ENCODE measurements at places on chromosomes 5 and 9.

DNA sequence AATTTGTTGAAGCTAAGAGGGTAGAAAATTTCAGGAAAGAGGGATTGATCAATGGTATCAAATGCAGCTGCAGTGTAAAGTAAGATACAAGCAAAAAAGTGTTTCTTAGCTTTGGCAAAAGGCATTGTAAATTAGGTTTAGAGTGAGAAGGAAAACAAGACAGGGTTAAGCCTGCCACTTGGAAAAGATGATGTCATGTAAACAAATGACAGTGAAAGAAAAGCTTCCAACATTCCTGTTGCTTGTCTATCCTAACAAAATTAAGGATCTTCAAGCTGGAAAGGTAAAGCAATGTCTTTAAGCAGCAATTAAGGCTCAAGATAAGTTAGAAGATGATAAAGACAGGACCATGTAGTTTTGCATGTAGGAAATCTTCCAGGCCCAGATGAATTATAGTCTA lies 139.1 kb upstream of the PPP2R2B start:
- DNase-seq = no peak

DNA sequence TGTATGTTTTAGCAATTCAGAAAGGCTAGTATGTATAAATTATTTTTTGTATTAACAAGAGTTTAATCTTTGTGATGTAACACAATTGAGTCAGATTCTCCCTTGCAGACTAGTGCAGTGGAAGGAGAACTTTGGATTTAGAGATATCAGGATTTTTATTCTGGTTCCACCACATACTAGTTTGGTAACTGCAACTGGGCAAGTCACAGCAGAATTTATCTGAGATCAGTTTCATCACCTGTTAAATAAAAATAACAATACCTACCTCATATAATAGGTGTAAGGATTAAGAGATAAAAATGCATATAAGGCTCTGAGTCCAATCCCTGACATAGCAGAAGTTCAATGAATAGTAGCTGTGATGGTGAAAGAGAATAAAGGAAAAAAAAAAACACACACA lies 34.0 kb upstream of the ZNF462 start:
- DNase-seq = no peak

DNA sequence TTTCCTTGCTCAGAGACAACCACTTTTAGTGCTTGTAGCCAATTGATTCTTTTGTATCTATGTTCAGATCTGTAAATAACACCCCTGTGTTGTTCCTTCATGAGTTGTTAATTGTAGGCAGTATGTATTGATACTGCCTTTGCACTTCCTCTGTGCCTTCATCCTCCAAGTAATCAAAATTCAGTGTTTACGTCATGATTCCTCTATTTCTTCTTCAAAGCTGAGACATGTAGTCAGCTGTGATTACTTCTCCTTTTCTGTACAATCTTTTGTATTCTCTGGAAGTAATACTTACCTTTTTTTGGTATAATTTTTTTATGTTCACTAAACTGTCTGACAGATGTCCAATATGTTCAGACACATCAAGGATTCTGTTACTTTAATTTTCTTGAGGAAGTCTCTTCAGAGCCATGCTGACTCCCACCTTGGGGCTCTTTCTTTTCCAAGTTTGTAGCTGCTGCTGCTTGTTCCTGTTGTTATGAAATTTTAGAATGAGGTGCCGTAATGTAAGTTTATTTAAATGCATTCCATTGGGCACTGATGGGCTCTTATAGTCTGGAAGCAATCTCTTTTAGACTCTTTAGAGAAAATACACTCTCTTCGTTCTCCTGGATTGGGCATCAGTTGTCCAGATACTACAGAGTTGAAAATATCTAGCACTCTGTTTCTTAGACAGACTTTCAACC lies 30.5 kb upstream of the LRRC70 start:
- DNase-seq = no peak

GRCh38 chr5:16602182-16602581 lies 14.6 kb downstream of the RETREG1 start:
- DNase-seq = no peak

DNA sequence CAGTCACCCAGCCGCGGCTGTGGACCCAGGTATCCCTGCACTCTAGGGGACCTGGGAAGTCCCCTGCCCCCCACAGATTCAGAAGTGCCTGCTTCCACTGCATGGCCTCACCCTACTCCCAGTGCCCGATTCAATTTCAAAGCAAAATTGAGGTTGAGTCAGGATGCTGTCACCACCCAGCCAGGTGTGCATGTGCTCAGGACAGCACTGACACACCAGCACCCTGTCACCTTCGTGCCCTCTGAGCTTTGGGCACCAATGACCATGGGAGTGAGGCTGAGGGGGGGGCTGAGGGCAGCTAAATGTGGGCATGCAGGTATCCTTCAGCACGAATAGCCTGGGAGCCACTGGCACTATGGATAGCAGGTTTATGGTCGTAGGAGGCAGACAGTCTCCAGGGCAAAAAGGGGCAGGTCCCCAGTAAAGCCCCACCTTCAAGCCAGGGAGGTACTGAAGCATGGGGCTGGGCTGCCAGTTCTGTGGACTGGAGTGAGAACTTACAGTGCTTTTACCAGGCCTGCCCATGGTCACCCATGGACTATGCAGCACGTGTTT lies 1151.6 kb upstream of the CDH6 start:
- no peak for DNase-seq

- DNase-seq = no peak
Measured at GRCh38 chr5:81128416-81128815, 104.7 kb upstream of the CKMT2 start.

DNA sequence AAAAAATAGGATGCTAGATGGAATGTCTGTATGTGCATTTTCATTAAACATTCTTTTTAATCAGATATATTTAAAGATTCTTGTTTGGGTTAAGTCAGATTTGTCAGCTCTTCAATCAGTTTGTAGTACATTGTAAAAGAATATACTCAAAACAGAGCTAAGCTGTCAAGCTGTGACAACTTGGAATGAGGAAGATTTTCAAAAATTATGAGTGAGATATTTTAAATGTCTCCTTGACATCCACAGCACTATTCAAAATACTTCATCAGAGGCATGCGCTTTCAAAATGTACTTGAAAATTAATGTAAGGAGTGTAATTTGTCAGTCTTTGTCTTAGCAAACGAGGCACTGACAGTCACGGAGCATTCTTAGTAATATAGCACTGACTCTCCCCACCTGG lies 182.0 kb downstream of the MAT2B start:
- no peak for DNase-seq

DNA sequence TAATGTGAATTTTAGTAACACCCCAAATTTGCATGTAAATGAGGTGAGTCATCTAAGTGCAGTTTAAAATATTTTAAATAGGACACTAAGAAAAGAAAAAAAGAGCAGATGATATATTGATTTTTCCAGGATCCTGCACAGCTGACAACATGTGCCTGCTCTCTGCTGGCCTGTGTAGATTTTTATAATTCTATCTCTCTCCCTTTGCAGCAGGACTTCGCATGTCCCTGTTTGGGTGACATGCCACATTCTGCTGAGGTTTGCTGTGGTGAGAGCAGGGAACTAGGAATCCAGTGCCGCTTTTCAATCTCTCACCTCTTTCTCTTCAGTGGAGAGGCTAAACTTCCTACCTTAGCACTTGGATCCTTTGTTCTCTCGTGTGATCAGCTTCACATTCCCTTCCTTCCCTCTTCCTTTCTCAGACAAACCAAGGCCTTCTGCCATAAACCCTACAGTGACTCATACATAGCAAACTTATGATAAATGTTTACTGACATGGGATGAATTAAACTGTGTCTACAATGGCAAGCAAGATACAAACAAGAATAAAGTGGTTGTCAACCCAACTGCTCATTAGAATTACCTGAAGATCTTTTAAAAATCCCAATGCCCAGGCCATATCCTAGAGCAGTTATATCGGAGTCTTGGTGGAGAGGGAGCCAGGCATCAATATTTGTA lies 198.8 kb upstream of the EFNA5 start:
- DNase-seq = no peak

DNA sequence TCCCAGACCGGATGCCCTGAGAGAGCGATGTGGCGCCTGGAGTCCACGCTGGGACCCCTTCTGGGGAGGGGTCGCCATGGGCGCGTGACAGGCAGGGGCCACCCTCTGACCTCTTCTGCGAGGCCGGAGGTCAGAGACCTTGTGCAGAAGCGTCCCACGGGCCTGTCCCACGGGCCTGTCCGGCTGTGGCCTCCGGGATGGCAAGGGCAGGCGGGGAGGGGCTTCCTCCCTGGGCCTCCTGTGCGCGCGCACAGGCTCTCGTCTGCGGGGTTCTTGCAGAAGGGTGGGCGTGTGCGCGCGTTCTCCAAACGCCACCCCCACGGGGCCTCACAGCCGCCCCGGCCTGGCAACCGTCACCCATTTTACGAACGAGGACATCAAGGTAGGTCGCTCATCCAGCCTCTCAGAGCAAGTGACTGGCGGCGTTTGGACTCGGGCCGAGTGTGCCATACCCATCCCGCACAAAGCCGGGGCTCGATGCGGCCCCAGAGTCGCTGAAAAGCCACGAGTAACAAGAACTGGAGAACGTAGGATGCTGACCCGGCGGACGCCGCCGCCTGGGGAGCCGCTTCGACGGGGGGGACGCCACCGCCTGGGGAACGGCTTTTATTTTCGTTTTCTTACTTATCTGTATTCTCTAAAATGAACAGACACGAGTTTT lies 897 bp downstream of the AHRR start:
- peak; percentile 56 for DNase-seq

- no peak for DNase-seq
Measured at GRCh38 chr5:58544195-58544594, 38.7 kb upstream of the RAB3C start.

- no peak for DNase-seq
Measured at GRCh38 chr9:84778570-84778969, 109.0 kb downstream of the NTRK2 start.

DNA sequence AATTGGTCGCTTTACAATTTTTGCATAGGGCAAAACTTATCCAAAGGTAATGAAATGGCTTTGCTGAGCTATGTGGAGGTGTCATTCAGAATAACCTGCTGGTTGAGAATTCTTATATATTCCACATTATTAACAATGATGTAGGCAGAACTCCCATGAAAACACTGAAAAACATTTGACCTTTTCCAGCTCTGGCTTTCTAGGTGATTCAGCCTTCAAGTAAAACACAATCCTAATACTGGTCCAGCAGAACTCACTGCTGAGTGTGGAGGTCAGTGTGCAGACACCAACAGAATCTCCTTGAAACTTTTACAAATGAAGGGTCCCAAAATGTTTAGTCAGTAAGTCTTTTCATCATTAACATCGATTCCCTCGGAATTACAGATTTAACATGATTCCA lies 162.0 kb upstream of the EFNA5 start:
- DNase-seq = no peak

GRCh38 chr5:84374568-84374967 lies 10.1 kb downstream of the EDIL3 start:
- no peak for DNase-seq

DNA sequence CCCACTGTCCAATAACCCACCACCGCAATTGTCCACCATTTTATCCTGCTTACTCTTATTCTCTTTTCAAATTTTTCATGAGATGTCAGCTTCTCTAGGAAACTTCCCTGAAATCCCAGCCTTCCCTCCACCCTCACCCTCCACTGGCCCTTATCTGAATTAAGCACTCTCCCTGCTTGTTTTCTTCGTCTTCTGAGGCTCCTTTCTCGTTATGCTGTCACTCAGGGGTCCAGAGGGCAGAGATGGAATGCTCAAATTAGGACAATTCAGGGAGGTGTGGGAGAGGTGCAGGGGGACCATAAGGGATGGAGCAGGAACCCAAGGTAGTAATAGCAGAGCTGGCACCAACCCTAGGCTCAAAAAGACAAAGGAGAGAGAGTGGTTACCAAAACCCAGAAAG lies 5.0 kb upstream of the DAPK1 start:
- DNase-seq = no peak

DNA sequence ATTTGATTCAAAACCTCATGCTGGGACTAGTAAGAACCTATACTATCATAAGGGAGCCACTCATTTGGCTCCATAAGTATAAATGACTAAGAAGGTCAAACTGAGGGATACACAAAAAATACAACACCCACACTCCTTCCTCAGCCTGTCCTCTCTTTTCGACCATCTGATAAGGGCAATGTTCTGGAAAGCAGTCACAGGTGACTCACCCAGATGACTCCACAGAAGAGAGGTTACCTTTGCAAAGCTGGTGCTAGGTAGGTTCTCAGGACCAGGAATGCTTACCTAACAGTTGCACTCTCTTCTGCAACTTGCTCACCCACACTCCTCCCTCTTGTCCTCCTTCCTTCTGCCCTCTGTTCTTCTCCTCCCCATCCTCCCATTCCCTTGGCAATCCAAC lies 32.9 kb downstream of the LHFPL2 start:
- no peak for DNase-seq

DNA sequence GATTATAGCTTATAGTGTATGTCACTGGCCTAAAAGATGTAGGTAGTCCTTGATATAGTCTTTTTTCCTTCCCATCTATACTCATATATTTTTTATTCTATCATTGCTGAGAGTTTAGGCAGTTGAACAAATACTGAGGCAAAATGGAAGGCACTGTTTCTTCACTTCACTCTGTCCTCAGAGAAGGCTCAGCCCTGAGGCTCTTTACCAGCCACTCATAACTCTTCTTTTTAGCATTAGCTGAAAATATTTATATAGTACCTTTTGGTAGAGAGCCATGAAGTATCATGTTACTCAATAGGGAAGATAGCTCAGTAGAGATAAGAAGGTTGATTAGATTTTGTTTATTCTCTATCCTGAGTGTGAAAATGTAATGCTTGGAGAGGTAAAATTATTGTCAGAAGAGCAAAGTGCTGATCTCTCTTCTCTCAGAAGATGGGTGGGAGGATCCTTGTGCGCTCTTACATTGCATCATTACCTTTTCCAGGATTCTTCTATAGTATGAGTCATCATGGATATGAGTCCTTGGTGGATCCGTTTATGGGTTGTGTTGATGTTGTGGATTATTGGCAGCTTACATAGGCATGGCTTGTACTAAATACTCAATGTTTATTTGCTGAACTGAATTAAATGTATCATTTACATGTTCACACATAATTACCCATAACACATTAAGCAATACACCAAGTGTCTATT lies 88.1 kb downstream of the ANXA1 start:
- no peak for DNase-seq

GRCh38 chr9:126295082-126295477 lies 31.5 kb upstream of the MVB12B start:
- no peak for DNase-seq

- no peak for DNase-seq
Measured at GRCh38 chr5:84383816-84384603, 670 bp downstream of the EDIL3 start.

Data from activated CD4-positive, alpha-beta T cell treated with anti-CD3 and anti-CD28 coated beads, Interleukin-2, Interleukin-6, amounts not matched to agents 100 ng/mL and 50 ng/mL, durations not matched to agents 16 hours and 8 hours (primary cell).